ENCODE measurements at places on chromosomes 7 and 10.

DNA sequence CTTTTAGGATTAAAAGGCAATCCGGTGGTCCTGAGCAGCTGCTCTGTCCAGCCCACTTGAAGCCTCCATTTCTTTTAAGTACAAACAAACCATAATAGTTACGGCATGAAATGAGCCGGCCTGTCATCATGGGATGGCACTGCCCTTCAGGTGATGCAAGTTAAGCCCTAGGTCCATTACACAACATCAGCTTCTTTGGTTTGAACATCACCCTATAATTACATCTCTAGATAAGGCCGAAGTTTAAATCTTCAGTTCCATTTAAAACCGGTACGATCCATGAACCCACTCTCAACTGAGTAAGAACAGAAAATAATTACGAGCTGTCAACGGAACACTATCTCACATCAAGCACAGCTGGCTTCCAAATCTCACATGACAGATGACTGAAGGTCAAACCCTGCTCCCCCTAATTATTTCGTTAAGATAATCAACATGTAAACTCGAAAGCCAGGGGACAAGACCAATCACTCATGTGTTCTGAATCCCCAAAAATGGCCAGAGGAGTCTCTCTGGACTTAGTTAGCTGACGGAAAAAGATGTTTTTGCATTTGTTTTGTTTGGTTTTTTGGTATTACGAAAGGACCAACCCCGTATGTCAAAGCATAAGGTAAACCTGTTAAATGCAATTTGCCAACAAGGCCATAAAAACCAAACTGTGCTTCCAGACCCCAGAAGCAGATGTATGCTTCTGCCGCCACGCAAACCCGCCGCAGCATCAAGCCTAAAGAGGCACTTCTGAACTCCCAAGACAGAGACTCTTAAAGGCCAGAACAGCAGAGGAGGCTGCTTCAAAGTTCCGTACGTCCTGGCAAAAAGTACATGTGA, 10.8 kb downstream of the GNA12 start:
- no peak for DNase-seq

GRCh38 chr7:112334366-112334765, 115.9 kb upstream of the IFRD1 start:
- no peak for DNase-seq

- no peak for DNase-seq
Observed at GRCh38 chr10:29285624-29286051, 3.2 kb upstream of the LYZL1 start.

GRCh38 chr10:120997756-120998155, 146.6 kb downstream of the WDR11 start:
- DNase-seq, result no peak

DNA sequence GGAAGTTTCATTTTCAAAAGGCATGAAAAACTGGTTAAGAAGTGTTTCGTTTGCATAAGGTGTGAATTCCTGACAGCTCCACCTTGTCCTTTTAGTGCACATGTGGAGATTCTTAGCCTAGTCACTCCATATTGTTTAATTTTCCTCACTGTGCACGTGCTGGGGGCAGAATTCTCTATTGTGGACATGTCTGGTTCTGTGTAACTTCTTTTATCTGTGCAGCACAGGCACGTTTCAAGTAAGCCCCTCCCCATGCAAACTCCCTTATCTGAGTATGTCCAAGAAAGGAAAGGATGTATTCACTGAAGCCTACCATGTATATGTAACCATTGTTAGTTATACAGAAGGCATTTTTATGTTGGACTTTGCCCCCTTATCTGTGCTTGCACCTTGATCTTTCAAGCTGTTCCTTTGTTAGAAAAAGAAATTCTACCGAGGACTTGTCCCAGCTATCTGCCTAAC, 1346.3 kb downstream of the REEP3 start:
- DNase-seq, result no peak

DNA sequence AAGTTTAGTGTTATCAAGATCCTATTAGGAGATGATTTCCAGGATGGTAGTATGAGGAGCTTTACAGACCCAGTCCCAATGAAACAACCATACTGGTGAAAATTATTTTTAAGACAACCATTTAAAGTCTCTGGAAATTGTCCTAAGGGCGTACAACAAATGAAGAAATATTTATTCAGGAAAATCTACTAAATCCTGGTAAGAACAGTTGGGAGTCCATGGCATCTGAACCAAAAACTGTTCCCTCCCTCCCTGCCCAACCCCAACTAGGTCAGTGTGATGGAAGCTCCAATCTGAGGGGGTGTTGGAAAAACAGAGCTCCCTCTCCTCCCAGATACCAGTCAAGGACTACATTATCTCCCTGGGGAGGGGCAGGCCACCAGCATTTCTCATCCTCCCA, 74.7 kb upstream of the MKLN1 start:
- DNase-seq, result no peak

- DNase-seq, result no peak
Observed at GRCh38 chr7:69699931-69700330, 101.7 kb downstream of the AUTS2 start.

DNA sequence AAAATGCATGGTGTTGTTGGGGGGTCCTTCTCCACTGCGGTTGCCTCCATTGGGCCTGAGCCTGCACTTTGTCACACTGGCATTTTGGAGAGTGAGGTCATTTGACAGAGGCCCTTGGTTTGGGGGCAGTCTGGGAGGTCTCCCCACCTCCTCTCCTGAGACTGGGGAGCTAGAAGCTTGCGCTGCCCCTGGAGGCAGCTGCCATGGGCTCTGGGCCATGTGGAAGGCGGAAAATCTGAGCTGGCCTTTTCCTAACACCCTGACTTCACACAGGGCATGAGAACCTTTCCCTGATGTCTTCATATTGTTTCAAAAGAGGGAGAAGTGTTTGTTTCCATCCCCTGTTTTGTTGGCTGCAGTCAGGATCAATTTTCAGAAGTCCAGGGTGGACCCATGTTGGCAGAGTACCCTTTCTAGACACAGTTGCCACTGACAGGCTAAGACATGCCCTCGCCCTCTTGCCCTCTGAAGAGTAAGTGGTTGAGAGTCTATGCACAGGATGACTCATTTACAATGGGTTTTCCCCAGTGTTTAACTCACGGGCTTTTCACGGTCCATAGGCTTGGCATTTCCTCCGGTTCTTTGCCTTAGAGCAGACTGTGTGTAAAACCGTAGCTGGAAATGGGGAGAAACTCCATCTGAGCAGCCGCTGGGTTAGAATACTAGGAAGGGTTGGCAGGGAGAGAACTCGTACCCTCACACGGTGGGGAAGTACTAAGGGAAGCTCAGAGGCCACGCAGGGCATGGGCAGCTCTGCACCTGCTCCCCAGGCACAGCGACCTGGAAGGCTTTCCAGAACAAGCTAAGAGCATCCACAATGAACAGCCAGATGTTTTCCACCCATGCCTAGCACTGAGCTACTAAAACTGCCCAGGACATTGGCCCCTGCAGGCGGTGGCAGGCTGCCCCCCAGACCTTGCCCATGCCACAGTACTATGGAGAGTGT, 655.0 kb downstream of the SDK1 start:
- no peak for DNase-seq

GRCh38 chr10:68154211-68154497, 44.9 kb downstream of the MYPN start:
- DNase-seq, result peak; percentile 29

- no peak for DNase-seq
Observed at GRCh38 chr10:85446827-85447226, 919.8 kb downstream of the GRID1 start.

GRCh38 chr7:27661811-27662489, 733 bp downstream of the HIBADH start:
- DNase-seq, result peak; percentile 22

DNA sequence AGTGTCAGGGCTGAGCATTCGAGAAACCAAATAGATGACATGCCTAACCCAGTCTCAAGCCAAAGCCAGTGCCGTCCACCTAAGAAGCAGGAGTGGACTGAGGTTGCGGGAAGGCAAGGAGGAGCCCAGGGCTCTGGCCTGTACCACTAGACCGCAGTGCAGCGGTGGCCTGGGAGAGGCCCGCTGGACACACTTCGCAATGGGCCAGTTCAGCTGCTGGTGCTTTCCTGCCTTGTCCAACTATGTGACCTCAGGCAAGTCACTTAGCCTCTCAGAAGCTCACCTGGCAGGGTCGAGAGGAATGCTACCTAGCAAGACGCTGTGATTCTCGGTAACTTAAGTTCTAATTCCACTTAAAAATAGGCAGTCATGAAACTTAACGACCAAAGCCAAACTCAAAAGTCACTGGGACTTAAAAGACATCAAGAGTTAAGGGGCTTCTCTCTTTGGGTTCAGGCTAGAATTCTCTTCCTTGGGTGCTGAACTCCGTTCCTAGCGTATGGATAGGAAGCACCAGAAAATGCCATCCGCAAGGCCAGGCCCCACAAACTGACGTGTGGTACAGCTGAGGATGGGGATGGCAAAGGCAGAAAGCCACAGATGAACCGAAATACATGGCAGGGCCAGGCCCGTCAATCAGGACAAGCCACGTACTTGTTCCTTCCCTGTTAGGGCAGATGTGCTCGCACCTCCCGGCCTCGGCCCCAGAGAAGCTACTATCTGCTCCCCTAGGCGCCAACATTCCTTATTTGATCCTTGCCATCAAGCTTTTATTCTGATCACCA, 34.2 kb downstream of the CTBP2 start:
- DNase-seq, result no peak

- no peak for DNase-seq
Observed at GRCh38 chr7:114107522-114107921, 188.7 kb upstream of the PPP1R3A start.

DNA sequence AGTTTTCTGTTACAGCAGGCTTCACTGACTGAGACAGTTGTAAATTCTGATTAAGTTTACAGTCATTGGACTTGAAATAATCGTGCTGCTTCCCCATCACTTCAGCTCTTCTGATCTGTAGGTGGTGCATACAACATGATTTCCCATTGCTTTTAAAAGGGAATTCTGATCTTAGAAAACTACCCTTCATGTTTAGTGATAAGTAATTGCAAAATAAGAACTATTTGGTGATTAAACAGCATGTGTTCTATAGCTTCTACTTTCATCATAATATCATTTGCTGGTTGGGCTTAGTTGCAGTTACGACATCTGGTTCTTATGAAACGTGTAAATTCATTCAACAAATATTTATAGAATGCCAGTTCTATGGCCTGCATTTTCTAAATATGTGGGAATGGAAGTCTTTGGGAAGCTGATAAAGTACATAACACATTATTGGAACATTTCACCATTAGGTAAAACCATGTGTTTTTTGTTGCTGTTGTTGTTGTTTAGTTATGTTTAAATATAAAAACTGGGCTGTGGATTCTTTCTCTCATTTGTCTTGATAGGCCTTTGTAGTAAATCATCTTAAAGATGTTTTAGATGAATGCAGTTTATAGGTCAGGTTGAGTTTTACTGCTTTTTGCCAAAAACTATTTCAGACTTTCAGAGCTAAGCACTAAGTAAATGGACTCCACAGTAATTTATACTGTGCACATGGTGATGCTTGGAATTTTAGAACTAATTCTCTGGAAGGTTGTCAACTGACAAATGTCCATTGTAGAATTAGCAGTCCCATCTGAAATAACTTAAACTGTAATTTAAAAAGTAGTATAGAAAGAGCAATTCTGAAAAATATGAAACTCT, 13.1 kb downstream of the GNAI1 start:
- no peak for DNase-seq

DNA sequence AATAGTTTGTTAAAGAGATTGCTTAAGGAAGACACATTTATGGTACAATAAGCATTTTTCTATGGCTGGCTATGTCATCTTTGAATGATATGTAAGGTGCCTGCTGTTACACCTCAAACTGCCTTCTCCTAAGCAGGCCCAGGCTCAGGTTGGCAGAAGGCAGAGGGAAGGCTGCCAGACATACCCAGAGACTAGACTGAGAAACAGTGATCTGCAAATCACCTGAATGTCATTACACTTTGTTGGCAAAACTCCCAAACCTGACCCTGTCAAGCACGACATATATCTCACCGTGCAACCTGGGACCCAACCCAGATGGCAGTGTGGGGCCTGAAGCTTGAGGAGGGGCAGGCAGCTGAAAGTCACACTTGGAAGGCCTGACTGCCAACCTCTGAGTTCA, 136.6 kb upstream of the TARP start:
- no peak for DNase-seq

GRCh38 chr10:18142151-18142550, 1.9 kb downstream of the CACNB2 start:
- DNase-seq, result no peak

GRCh38 chr7:85150624-85151023, 36.2 kb downstream of the SEMA3D start:
- no peak for DNase-seq

DNA sequence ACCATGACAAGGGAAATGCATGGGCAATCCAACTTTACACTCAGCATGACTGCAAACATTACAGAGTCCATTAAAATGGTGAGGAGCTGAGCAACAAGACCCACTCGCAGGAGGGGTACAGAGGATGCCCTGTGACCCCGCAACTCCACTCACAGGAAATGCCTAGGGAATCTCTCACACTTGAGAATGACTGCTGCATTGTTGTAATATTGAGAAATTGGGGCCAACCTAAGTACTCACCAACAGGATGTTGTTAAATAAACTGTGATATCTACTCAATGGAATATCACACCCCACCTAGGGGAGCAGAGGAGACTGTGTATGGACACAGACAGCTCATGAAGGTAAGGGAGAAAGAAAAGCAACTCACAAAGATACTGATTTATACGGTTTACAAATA, 53.4 kb upstream of the CAMK2B start:
- DNase-seq, result peak; percentile 72

DNA sequence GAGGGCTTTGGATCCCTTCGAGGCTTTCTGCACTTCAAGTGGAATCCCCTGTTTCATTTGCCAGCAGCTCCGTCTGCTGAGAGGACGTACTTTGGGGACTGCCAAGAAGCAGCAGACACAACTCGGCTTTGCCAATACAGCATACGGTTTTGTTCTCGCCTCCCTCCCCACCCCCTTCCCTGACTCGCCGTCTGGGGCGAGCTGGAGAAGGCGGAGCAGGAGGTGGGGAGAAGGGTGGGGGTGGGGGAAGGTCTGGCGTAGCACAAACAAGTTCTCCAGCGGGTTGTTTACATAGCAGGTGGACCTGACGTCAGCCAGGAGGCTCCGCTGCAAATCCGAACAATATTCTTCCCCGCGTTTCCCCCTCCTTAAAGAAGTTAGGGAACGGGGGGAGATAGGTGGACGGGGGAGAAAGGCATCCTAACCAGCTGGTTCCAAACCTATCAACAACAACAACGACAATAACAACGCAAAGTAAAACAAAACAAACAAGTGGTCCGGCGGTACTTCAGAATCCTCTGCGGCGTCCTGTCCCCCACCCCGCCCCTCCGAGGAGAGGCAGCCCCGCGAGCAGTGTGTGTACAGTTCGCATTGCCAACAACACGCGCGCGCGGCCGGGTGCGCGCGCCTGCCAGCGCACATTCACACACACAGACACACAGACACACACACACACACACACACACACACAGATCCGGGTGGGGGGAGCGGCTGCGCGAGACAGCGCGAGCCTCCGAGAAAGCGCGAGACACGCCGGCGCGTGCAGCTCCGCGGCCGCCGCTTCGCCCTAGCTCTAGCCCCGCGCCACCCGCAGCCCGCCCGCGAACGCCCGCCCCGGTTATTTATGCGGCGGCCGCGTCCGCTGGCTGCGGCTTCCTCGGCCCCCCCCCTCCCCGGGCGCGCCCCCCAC, 167.0 kb upstream of the PPP1R3A start:
- peak; percentile 32 for DNase-seq
